ENCODE measurements at places on chromosomes 12 and 14. TPM values are rescaled to one million over a fixed set of nuclear protein-coding genes. Genes with fewer than 3 reads are reported as not detected.
A peak's percentile ranks its signal among the peaks of the same experiment; 100 is the strongest.

Gene SIX1
- total RNA-seq, result not detected

Gene GUCY2C
- not detected for total RNA-seq

Gene CYP46A1
- 0.14 TPM for total RNA-seq

Gene NFATC4
- 1.7 TPM for total RNA-seq

Gene SAV1
- 7.1 TPM for total RNA-seq

Gene NID2
- not detected for total RNA-seq

Gene PRB2
- not detected for total RNA-seq

Gene FSCB
- not detected for total RNA-seq

Gene GLIPR1L2
- total RNA-seq, result 0.66 TPM

Gene NAA30
- 14.5 TPM for total RNA-seq

Gene INHBC
- total RNA-seq, result not detected

Gene TAS2R30
- total RNA-seq, result 3.9 TPM

DNA sequence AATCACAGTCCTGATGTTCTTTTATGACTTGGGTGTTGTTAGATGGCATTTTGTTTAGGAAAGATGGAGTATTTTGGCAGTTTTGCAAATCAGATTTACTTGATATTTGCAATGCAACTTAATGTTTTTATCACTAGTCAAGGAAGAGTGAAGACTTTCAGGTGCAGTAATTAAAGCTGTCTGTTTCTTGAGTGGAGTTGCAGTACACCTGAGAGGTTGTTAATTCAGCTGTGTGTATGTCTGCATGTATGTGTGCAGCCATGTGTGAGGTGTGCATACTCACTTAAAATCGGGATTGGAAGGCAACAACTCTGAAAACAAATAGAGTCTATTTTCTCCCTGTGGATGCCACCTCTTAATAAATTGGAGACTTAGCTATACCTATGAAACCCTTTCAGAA lies 94.5 kb downstream of the RMST start:
- no peak for DNase-seq

GRCh38 chr14:34649344-34649743 lies 19.4 kb upstream of the SNX6 start:
- no peak for DNase-seq

DNA sequence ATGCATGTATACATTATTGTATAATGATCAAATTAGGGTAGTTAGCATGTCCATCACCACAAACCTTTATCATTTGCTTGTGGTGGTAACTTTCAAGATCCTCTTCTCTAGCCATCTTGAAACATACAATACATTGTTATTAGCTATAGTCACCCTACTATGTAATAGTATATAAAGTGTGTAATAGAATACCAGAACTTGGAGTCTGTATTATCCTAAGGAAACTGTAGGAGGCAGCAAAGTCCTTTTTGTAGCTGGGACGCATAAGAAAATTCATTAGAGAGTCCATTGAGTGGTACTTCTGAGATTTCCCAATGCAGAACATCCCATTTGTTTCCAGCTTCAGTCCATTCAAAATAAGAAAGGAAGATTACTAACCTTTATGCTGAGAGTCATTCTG lies 325.9 kb upstream of the LRFN5 start:
- no peak for DNase-seq

GRCh38 chr14:102464006-102464405 lies 45.6 kb downstream of the ANKRD9 start:
- no peak for DNase-seq

DNA sequence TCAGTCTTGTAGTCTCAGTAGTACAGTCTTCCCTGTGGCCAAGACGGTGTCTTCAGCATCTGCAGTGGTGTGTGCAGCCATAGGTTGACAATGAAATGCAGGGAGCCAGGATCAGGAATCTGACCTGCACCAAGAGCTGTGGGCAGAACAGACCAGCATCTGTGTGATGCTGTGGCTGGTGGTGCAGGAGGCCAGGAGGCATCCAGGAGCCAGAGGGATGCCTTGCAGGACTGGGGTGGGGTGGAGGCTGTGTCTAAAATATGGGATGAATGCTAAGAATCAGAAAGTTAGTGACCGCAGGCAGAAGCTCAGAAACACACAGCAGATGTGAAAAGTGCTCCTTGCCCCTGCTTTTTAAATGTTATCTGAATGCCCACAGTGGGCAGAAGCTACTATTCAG lies 209.7 kb downstream of the CACNA1C start:
- no peak for DNase-seq

DNA sequence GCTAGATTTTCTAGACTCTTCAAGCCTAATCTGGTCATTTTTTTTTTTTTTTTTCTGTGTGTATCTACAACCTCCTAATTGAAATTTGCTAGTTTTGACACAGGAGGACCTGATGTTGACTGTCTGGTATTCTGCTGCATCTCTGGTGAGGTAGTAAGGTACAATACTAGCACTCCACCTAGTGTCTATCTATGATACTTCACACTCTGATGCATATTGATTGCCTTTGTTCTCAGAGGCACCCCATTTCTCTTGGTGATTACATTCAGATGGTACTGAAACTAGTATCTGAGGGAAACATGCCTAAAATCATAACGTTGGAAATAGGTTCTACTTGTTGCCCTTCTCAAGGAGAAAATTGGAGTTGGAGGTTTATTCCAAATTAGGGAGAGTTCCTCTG lies 930.5 kb upstream of the NOVA1 start:
- no peak for DNase-seq

GRCh38 chr12:64667793-64668192 lies 57.5 kb downstream of the RASSF3 start:
- no peak for DNase-seq

GRCh38 chr14:97709552-97709951 lies 912.4 kb downstream of the VRK1 start:
- DNase-seq, result no peak

GRCh38 chr14:56660677-56661389 lies 81.2 kb downstream of the TMEM260 start:
- DNase-seq, result no peak

DNA sequence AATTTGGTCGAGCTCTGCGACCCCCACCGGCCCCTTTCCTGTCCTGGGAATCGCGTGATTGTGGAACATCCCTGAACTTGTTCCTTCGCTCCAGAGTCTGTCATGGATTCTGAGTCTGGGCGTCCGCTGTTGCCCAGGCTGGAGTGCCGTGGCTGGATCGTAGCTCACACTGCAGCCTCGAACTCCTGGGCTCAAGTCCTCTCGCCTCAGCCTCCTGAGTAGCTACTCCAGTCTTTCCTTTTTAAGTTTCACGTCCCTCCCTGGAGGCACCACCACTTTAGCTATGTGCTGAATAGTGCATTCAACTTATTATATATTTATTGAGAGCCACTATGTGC lies 698 bp downstream of the ACOT6 start:
- no peak for DNase-seq

- no peak for DNase-seq
These were observed 96.2 kb downstream of the PLBD1 start for GRCh38 chr12:14471497-14471896.

- DNase-seq, result no peak
These were observed 70.2 kb downstream of the HECTD1 start for GRCh38 chr14:31137214-31137889.

DNA sequence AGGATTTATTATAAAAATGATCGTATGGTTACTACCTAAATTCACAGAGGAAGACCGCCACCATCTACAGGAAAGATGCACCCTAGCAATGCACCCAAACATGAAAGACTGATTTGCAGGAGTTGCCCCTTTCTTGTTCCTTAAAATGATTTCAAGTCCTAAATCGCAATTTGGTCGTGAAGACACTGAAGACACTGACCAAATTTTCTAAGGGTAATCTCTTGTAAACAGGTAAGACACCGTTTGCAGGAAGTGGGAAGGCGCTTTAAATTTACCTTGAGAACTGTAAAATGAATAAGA lies 1.0 kb downstream of the SOS2 start:
- DNase-seq, result no peak

DNA sequence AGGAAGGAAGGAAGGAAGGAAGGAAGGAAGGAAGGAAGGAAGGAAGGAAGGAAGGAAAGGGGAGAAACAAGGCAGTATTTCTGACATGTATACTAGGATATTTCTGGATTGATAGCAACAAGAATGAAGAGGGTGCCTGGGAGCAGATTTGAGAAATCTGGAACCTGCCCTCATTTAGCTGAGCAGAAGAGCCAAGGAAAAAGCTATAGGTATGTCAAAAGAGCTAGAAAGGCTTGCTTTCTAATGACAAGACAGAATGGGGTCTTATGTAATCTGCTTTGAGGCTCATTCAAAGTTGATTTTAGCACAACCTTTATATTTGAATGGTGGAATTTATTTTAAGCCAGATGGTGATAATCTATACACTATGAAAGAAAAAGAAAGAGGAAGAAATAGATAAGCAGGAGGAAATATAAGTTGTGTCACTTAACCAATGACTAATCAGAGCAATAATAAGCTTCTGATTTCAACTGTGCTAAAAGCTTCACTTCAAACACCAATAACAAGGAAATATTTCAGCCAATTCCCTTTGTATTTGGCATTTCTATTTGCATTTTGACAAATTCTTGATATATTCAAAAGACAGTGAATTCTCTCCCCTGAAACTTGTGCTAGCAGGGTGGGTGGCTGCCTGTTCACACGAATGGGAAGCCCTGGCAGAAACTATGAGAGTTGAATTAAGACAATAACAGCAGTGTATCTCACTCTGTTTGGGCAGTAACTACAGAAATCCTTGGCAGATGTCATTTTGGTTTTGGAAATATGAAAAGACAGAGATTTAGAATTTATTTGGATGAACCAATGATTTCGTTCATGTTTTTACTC lies 76.3 kb upstream of the FLRT2 start:
- DNase-seq, result no peak

GRCh38 chr14:71050227-71050823 lies 143.1 kb downstream of the PCNX1 start:
- no peak for DNase-seq

DNA sequence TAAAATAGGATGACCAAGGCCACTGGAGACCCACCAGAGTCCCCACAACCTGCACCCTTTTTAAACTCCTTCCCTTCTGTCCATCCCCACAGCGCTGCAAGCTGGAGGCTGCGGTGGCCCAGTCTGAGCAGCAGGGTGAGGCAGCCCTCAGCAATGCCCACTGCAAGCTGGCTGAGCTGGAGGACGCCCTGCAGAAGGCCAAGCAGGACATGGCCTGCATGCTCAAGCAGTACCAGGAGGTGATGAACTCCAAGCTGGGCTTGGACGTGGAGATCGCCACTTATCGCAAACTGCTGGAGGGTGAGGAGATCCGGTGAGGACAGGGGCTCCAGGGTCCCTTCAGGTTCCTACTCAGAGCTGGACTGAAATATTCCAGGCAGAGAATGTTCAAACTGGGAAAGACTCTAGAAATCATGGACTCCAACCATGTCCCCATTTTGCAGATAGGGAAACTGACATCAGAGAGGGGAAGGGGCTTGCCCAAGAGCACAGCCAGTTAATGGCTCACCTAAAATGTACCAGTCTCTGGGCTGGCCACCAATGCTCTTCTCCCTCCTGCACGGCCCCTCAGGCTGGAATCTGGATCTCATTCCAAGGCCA lies 17.2 kb downstream of the KRT85 start:
- DNase-seq, result no peak

GRCh38 chr12:10362828-10363657 lies 26.8 kb downstream of the KLRK1 start:
- DNase-seq, result no peak

DNA sequence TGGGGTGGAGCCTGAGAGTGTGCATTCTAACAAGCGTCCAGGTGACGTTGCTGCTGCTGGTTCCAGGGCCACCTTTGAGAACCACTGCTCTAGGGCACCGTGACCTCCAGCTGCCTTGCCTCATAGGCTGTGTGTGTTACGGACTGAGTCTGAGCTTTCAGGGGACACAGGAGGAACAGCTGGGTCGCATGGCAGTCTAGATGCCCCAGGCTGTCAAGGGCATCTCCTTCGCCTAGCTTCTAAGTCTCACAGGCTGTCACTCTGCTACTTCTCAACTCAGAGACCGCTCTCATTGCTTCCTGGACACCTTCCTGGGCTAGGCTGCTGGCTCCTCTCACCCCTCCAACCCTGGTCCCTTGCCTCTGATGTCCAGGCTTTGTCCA lies 965 bp downstream of the KRT73 start:
- DNase-seq, result no peak

DNA sequence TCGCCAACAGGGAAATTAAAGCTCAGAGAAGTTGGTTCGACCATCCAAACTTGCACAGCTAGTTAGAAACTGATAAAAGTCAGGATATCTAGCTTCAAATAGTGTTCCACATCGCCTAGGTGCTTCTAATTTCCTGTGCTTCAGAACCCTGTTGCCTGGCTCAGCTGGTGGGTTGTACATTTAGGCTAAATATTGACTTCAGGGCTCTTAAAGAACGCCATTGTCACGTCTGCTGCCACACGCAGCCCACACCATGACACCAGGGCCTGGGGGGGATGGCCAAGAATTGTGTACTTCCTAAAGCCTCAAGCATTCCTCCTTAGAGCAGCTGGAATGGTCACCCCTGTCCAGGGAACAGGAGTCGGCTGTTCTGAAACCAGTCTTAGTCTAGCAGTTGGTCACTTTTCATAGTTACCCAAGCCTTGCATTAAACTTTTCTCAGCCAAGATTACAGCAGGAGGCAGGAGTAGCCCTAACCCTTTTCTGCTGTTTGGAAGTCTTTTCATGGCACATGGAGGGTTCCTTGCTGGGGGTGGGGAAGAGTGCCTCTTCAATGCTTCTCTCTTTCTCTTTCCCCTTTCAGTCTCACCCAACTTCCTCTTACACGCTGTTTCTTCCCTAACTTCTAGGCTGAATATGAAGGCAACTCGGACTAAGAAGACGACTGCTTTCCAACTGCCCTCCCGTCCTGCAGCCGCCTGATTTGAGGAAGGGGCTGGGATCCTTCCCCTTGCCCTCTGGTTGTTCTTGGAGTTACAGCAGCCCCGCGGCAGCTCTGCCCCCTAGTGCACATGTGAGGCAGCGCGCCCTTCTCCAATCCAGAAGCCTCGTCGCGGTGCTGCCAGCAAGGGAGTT lies 17.1 kb downstream of the FOS start:
- peak; percentile 81 for DNase-seq

- no peak for DNase-seq
These were observed 18.2 kb downstream of the CINP start for GRCh38 chr14:102344485-102344884.

- DNase-seq, result no peak
These were observed 27.1 kb upstream of the CLMN start for GRCh38 chr14:95346820-95347219.

GRCh38 chr12:574475-575128 lies 88.6 kb downstream of the NINJ2 start:
- no peak for DNase-seq
